ENCODE measurements at places on chromosomes 7 and 10. TPM values are rescaled to one million over a fixed set of nuclear protein-coding genes. Genes with fewer than 3 reads are reported as not detected.

The IRF5 gene
- 1.2 TPM for total RNA-seq

The STEAP4 gene
- not detected for total RNA-seq

The SLC29A4 gene
- total RNA-seq: 0.36 TPM

The C7orf25 gene
- total RNA-seq: 8.8 TPM

The POLR1F gene
- total RNA-seq: 23.6 TPM

The AKR1E2 gene
- total RNA-seq: 0.67 TPM

The IKZF5 gene
- 3.0 TPM for total RNA-seq

The PTEN gene
- total RNA-seq: 137 TPM

The MRC1 gene
- total RNA-seq: under 0.01 TPM

The LLCFC1 gene
- not detected for total RNA-seq

The WEE2 gene
- total RNA-seq: not detected

The KRIT1 gene
- 51.5 TPM for total RNA-seq

The CRTAC1 gene
- total RNA-seq: not detected

The PVRIG gene
- total RNA-seq: not detected

The GSTO2 gene
- 3.1 TPM for total RNA-seq

The OR6B1 gene
- total RNA-seq: not detected

The PNLIPRP3 gene
- 3.8 TPM for total RNA-seq

The RBM20 gene
- 0.33 TPM for total RNA-seq

The PPP1R3C gene
- total RNA-seq: 7.9 TPM

The LRRC17 gene
- 0.15 TPM for total RNA-seq

The STEAP1B gene
- total RNA-seq: 23.9 TPM

The TMEM236 gene
- 0.69 TPM for total RNA-seq

The RASSF4 gene
- total RNA-seq: 2.8 TPM

The SPRN gene
- total RNA-seq: under 0.01 TPM

The VPS26A gene
- 33.7 TPM for total RNA-seq

The LRRN3 gene
- total RNA-seq: 1.9 TPM

The LRIT1 gene
- not detected for total RNA-seq

The AS3MT gene
- total RNA-seq: 9.6 TPM

The SPAM1 gene
- total RNA-seq: not detected

The LGI1 gene
- total RNA-seq: not detected

The SVIL gene
- 17.6 TPM for total RNA-seq

The CDC14C gene
- total RNA-seq: not detected

Measured in melanocyte of skin (primary cell).